ENCODE measurements at places on chromosomes 4 and X. TPM values are rescaled to one million over a fixed set of nuclear protein-coding genes. Genes with fewer than 3 reads are reported as not detected.

Gene CLDN22
- total RNA-seq: not detected

Gene SPIN4
- total RNA-seq: 5.8 TPM

- no peaks in the 10 kb centered on the region for H3K27me3 ChIP-seq
- DNase-seq: no peak
- H3K4me3 ChIP-seq: no peak overlapping the region
- H3K27ac ChIP-seq: no peak overlapping the region
Measured at GRCh38 chr4:52869196-52869595, 7.1 kb downstream of the RASL11B start.

DNA sequence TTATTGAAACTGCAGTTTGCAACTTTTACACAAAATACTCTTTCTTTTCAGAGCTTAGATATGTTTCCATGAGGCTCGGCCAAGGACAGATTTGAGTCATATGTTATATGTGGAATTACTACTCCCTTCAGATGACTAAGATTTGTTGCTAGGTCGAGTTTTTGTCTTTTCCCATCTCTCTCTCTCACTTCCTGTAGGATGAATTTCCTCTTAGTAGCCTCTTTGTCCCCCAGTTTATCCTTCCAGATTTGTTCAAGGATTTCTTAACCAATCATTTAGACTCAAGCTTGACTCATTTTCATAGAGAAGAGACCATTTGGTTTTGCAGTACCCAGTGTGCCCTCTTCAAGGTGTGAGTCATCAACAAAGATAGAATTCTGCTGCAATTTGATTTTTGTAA, 209.2 kb downstream of the GLUD2 start:
- no peak overlapping the region for H3K27ac ChIP-seq
- H3K4me3 ChIP-seq: no peak overlapping the region
- H3K4me1 ChIP-seq: no peaks in the 10 kb centered on the region

All from CD8-positive, alpha-beta memory T cell (primary cell).